ENCODE measurements at places on chromosomes 11 and 22.

GRCh38 chr11:88188932-88189253 is 13.7 kb upstream of the RAB38 start:
- DNase-seq: no peak

GRCh38 chr11:123678246-123678645 is 23.8 kb upstream of the SCN3B start:
- DNase-seq: peak; percentile 44

- peak; percentile 7 for DNase-seq
These were observed 65.0 kb downstream of the SFI1 start for GRCh38 chr22:31561238-31561887.

GRCh38 chr22:19082101-19082500 is 40.1 kb downstream of the DGCR2 start:
- no peak for DNase-seq

- no peak for DNase-seq
These were observed 9.6 kb upstream of the C1QTNF6 start for GRCh38 chr22:37197451-37198257.

DNA sequence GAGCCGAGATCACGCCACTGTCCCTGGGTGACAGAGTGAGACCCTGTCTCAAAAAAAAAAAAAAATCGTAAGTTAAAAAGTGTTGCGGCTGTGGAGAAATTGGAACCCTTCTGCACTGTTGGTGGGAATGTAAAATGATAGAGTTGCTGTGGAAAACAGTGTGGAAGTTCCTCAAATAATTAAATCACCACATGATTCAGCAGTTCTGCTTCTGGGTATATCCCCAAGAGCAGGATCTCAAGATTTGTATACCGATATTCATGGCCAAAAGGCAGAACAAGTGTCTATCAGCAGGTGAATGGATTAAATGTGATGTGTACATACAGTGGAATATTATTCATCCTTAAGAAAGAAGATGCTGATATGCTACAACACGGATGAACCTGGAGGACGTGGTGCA is 3.8 kb downstream of the SELENOO start:
- DNase-seq: no peak

GRCh38 chr22:20486229-20486628 is 9.4 kb downstream of the KLHL22 start:
- DNase-seq: no peak

DNA sequence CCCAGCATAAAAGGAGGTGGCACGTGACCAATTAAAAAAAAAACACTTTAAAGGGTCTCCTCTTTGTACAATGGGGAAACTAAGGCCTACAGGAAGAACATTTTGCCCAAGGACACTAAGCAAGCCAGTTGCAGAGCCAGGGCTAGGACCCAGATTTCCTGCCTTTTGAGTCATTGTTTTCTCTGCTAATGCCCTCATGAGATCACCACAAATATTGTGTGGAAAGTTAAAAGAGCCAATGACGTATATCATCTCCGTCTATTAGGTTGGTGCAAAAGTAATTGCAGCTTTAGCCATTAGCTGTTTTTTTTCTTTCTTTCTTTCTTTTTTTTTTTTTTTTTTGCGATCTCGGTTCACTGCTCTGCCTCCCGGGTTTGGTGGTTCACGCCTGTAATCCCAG is 24.1 kb upstream of the LRRC32 start:
- no peak for DNase-seq

DNA sequence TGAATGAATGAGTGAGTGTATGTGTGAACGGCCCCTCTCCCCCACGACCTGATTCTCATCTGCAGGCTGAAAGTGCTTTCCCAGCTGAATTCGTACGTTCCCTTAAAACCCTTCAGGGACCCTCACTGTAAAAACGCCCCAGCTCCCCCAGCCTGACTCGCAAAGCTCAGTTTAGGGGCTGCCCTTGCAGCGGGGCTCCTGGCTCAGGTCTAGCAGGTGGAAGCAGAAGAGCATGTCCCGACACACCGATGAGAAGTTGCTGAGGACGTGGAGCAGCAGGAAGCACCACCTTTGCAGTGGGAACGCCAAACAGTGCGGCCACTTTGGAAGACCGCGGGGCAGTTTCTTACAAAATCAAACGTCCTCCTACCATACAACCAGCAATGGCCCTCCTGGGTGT is 3.6 kb upstream of the MRPL23 start:
- no peak for DNase-seq

- no peak for DNase-seq
These were observed 49.2 kb upstream of the CABP7 start for GRCh38 chr22:29670626-29671025.

- DNase-seq: no peak
These were observed 1.5 kb downstream of the THRSP start for GRCh38 chr11:78065203-78065602.

GRCh38 chr11:61870541-61871031 is 20.8 kb downstream of the FADS3 start:
- DNase-seq: no peak

DNA sequence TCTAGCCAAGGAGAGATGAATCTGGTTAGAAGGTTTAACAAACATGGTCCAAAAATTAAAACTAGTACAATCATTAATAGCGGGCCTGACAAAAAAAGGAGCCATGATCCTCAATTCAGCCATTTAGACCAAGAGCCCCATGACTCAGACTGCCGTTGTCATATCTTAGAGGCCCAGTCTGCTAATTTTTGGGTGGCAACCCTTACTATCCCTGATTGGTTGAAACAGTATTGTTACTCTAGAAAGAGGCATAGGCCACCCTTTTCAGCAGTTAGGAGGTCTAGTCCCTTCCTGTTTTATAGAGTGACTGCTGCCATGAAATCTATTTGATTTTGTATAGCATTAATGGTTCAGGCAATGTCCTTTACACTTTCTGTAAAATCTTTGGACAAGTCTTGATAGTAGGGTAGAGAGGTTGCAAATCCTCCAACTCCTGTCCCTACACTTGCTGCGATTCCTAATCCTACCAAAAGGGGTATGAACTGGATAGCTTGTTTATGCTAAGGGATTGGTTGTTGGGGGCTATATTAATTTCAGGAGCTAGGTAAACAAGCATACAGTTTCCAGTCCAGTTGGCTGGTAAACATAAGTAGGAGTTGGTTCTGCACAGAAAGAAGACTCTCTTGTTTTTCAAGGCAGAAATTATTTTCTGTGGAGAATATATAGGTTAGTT is 1056.3 kb upstream of the CNTN5 start:
- DNase-seq: no peak

GRCh38 chr22:34278121-34278520 is 357.8 kb upstream of the LARGE1 start:
- DNase-seq: no peak

Measured in MV-4-11 (cell line).